ENCODE measurements at places on chromosomes 2 and 18.
A peak's percentile ranks its signal among the peaks of the same experiment; 100 is the strongest.

- DNase-seq: peak; percentile 74
These were observed 233.4 kb upstream of the SIX3 start for GRCh38 chr2:44707945-44708660.

GRCh38 chr2:11507517-11507916, 26.3 kb upstream of the GREB1 start:
- no peak for DNase-seq

DNA sequence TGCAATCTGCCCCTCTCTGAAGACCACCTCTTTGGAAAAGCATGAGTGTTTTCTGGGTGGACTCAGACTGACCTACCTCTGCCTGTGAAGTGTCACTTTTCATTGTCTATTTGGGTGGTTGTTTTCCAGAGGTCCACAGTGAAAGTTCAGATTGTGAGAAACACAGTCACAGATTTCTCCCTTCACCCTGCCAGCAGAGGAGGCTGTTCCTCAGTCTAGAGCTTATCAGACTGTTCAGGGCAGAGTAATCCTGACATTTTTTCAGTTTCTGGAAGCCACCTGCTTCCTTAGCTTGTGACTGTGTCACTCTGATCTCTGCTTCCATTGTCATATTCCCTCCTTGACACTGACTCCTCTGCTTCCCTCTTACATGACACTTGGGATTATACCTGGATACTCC, 55.4 kb upstream of the RMP24 start:
- DNase-seq: no peak

GRCh38 chr2:70946832-70947442, 11.2 kb downstream of the ATP6V1B1 start:
- peak; percentile 64 for DNase-seq

DNA sequence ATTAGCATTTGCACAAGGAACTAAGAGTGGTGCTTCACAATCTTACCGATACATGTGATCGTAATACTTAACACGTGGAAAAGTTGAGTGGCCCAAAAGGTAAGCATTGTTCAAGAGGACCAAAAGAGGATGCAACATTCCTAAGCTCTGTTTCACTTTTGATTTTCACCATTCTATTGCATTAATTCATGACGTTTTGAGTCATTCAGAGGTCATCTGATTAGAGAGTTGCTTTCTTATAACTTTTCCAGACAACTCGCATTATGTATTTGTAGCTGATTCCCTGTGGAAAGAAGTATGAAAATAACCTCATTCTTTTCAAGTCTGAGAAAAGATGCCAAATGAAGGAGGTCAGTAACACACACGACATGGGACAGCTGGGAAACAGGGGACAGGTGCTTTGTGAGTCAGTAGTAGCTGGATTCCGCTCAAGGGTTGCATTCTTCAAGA, 344.4 kb downstream of the RND3 start:
- no peak for DNase-seq

DNA sequence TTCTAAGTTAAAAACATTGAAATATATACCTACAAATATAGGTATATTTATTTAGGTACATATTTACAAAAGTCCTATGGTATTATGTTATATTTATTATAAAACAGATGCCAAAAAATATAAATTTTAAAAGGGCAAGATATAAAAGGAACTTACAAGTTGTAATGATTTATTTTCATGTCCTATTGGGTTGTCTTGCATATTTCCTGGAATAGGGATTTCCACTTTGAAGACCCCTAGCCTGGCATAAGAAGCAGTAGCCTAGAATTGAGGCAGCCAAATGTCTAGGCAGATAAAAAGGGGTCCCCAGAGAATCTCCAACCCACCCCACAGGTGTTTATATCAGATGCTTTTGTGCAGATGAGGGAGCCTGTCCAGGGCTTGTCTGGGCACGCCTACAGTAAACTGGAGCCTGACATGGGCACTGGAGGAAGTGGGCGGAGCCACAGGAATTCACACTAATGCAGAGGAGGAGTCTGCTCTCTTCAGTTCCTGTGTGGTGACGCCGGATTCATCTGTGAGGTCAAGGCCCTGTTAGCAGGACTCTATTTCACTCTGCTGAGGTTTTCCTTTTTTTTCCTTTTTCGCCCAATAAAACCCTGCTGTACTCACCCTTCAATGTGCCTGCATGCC, 1088.9 kb upstream of the PIK3C3 start:
- peak; percentile 31 for DNase-seq

DNA sequence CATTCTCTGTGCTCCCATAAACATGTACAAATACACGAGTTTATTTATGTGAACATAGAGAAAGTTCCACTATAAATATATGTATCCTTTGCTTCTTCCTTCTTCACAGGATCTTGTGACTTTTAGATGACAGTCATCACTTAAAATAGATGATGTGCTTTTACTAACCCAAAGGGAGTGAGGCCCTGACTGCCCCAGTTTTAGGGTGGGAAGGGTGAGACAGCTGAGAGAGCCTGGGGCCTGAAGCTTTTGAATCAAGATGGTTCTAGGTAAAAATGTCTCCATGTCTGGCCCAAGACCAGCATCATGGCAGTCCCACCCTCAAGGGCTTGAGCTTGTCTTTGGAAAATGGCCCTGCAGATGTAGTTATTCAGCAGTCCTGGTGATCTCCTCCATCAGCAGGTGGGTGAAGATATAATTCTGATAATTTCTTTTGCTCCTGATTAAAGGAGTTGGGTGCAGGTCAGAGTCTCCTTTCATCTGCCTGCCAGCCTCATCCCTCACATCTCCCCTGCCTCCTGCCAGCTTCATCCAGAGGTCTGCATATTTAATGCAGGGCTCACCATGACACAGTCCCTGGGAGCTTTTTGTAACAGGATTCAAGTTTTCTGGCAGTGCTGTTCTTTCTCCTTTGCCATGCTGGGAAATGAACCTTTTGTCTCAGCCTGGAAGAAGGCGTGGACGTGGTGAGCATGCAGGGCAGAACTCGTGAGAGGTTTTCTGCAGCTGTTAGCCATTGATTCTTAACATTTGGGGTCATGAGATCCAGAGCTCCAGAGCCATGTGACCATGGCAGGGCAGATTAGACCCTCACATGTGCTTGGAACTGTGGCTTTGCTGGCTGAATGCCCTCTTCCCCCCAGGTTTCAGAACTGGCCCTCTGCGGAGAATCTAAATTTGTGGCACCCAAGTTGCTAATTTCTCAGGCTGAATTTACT, 2.7 kb downstream of the HRH4 start:
- no peak for DNase-seq

- DNase-seq: no peak
These were observed 629.1 kb downstream of the ZEB2 start for GRCh38 chr2:143890798-143891197.

GRCh38 chr2:42714686-42715085, 49.2 kb downstream of the OXER1 start:
- no peak for DNase-seq

- DNase-seq: no peak
These were observed 45.8 kb downstream of the INO80C start for GRCh38 chr18:35451916-35452315.

- no peak for DNase-seq
These were observed 208.6 kb downstream of the PARD3B start for GRCh38 chr2:204753841-204754240.

- DNase-seq: peak; percentile 85
These were observed 154.1 kb upstream of the ZNF804A start for GRCh38 chr2:184444217-184444616.

DNA sequence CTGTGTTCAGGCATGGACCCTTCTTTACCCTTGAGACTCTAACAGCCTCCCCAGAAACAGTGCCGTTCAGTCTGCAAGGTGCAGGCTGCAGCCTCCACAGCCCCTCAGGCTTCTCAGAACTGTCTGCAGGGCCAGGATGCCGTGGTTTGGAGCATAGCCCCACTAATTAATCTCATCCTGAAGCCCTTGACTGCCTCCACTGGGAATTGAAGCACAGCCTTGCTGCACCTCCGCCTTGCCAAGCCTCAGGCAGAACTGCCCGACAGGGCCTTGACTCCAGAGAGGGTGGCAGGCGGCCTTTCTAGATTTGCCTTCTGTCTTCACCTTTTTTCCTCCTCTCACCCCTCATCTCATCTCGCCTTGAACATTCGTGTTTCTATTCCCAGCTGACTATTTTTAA, 119.8 kb downstream of the NRP2 start:
- DNase-seq: no peak

GRCh38 chr2:217166241-217166850, 306.5 kb upstream of the TNP1 start:
- DNase-seq: peak; percentile 29

GRCh38 chr2:12284487-12284886, 432.2 kb upstream of the TRIB2 start:
- no peak for DNase-seq

DNA sequence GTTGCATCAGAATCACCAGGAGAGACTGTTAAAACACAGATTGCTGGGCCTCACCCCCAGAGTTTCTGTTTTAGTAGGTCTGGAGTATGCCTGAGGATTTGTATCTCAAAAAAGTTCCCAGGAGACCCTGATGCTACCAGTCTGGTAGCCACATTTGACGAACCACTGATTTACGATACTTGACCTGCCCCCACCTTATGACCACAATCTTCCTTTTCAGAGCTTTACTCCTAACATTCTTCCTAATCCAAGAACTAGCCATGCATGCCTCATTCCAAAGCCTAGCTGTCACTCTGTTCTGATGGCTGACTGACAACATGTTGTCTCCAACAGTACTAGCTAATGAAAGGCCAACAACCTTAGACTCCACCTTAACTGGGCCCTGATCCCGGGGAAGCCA, 191.4 kb downstream of the MBD2 start:
- no peak for DNase-seq

GRCh38 chr18:6625481-6625880, 104.0 kb upstream of the ARHGAP28 start:
- no peak for DNase-seq

DNA sequence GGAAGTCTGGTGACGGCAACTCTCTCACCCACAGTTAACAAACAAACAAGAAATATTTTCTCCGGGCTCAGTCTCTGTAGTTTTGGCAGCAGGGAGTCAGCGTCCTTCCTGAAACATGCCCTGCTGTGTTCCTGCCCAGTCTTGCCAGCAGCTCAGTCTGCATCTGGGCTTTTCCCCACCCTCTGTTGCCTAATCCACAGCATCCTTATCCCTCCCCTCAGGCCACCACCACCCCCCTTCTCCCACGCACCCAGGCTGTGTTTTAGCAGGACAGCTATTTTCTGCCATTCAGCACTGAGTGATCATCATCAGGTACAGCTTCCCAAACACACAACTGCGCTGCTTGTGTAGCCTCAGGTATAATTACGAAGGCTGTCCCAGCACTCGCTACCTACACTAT, 168.2 kb downstream of the DPP10 start:
- DNase-seq: no peak

DNA sequence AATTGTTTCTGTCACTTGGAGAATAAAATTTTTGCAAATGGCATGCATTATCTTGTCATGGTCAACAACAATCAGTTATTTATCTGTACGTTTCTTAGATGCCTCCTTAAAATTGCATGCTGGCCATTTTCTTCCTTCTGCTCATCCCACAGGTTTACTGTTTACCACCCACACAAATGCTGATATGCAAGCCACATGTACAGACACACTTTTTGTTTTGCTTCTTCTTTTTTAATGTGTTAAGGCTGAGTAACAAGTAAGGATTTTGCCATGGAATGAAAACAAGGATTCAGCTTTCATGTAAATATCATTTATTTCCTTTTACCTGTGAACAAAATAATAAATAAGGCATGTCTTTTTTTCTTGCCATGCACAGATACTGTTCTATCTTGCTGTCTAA, 1077.1 kb upstream of the ZEB2 start:
- DNase-seq: no peak

- DNase-seq: no peak
These were observed 18.6 kb downstream of the ARL4C start for GRCh38 chr2:234478121-234478858.

GRCh38 chr2:46407852-46408455, 71.4 kb upstream of the TMEM247 start:
- DNase-seq: no peak

DNA sequence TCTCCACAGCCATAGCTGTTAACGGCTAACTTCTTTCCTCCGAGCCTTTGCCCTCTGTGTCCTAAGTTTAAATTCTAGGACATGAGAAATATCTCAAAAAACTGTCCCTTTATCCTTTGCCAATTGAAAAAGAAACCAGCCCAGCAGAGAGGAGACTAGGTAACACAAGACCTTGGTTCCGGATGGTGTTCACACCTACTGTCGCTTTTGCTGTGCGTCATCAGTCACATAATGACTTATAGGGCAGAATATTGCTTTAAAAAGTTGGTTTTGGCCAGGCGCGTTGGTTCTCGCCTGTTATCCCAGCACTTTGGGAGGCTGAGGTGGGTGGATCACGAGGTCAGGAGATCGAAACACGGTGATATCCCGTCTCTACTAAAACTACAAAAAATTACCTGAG, 66.2 kb downstream of the SP3 start:
- no peak for DNase-seq

- DNase-seq: no peak
These were observed 393.2 kb upstream of the GALNT5 start for GRCh38 chr2:156864325-156864724.

GRCh38 chr2:42567364-42567763, 1.1 kb upstream of the MTA3 start:
- no peak for DNase-seq

- DNase-seq: no peak
These were observed 118.6 kb upstream of the SERPINE2 start for GRCh38 chr2:224157655-224158054.

- no peak for DNase-seq
These were observed 114.6 kb downstream of the DOCK10 start for GRCh38 chr2:224927646-224928173.

- no peak for DNase-seq
These were observed 229.6 kb upstream of the ID2 start for GRCh38 chr2:8452296-8452695.

- DNase-seq: no peak
These were observed 943.9 kb downstream of the EPHA4 start for GRCh38 chr2:220628252-220628651.
